CD4-positive, alpha-beta T cell treated with Interleukin-17A for 1 hour (primary cell): ENCODE measurements at places on chromosomes 4 and X.

DNA sequence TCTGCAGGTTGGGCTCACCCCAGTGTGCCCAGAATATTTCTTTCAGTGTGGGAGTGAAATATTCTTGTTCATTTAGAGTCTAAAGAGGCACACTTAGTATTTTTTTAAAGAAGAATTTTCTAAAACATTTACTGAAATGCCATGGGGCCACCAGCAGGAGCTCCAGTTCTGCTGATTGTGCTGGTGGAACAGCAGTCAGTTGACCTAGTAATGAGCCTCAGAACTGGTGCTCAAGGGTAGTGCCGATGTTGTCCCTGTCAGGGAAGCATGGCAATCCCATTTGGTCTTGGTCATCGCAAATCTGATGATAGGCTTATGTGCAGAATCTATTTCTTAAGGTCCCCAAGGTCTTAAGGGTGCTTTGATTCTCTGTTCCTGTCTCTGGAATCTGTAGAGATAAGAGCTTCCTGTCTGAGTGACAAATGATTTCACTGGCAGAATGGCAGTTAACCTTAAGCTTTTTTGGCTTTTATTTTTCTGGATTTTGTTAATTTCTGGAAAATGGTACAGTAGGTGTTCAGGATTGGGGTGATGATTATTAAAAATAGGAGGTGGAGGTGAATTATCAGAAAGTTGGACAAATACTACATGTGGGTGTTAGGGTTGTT is 31.3 kb downstream of the JADE1 start:
- DNase-seq, result no peak

DNA sequence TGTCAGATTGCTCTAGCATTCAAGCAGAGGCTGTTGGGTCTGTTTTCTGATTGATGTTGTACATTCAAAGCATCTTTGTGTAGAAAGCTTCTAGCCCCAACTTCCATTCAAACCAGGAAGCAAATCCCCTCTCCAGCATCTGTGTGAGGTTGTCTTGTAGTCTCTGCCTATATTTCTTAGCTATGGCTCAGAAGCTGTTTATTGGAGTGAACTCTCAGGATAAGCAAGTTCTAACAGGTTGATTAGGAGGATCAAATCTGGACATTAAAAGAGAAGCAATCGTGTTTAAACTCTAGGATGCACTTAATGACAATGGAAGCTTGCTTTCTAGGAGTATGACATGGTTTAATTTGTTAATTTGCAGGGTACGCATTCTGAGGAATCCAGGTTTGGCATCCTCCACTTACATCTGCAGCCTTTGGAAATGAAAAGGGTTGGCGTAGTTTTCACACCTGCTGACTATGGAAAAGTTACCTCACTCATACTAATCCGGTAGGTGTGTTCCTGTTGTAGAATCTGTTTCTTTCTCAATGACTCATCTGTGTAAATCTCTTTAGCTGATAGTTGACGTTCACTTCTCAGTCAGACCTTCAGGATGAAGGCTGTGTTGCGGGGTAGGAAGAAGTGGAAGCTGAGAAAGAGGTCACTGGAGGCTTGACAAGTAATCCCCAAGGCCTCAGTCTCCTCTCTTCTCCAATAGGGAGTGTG is 88.0 kb upstream of the TLR2 start:
- no peak for DNase-seq

DNA sequence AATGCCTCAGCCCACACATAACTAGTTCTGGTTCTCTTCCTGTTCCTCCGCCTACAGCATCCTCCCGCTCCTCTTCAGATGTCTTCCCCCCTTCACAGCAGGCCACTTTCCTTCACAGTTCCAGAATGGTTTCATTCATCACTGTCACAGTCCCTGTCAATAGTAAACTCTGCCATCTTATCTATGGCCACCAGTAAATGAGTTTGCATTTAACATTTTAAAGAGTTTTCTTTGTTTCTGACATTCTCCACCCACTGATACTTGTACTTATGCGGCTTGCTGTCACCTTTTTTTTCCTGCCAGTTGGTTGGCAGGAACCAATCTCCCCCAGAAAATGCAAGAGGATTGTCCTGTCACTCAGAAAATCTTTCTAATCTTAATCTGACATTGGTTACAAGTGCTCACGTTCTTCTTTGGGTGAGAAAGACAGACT is 114.1 kb downstream of the GLUD2 start:
- no peak for DNase-seq

DNA sequence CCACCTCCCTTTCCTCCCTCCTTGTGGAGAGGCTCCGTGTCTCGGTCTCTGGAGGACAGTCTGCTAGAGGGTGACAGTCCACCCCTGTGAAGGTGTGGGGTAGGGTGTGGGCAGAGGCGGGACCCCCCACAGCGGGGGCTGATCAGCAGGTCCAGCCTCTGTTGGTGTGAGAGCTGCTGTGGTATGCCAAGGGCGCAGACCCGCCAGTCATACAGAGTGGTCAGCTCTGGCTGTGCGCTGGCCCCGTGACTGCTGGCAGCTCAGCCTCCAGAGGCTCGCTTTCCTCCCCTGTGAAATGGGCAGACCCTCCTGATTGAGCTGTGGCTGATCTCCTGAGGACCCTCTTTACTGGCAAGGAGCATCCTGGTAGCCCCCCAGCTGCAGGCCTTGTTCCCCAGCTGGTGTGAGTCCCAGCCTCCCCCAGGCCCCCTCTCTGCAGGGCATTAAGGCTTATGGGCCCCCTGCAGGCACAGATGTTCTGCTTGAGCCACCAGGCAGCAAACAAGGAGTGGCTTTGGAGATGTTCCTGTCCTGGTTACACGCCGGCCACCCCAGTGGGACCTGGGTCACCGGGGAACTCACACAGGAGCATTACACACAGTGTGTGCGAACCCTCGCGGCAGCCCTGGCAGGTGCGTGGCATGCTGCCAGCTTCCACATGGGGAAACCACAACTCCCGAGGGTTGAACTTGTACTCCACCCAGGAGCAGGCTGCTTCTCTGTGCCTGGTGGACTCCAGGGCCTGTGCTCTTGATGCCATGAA is 76.8 kb downstream of the PPP2R2C start:
- DNase-seq, result no peak

- no peak for DNase-seq
Observed at GRCh38 chrX:8629871-8630270, 102.1 kb downstream of the ANOS1 start.

- DNase-seq, result no peak
Observed at GRCh38 chr4:114249976-114250375, 270.5 kb upstream of the ARSJ start.

- no peak for DNase-seq
Observed at GRCh38 chr4:85676050-85676425, 201.1 kb downstream of the ARHGAP24 start.

DNA sequence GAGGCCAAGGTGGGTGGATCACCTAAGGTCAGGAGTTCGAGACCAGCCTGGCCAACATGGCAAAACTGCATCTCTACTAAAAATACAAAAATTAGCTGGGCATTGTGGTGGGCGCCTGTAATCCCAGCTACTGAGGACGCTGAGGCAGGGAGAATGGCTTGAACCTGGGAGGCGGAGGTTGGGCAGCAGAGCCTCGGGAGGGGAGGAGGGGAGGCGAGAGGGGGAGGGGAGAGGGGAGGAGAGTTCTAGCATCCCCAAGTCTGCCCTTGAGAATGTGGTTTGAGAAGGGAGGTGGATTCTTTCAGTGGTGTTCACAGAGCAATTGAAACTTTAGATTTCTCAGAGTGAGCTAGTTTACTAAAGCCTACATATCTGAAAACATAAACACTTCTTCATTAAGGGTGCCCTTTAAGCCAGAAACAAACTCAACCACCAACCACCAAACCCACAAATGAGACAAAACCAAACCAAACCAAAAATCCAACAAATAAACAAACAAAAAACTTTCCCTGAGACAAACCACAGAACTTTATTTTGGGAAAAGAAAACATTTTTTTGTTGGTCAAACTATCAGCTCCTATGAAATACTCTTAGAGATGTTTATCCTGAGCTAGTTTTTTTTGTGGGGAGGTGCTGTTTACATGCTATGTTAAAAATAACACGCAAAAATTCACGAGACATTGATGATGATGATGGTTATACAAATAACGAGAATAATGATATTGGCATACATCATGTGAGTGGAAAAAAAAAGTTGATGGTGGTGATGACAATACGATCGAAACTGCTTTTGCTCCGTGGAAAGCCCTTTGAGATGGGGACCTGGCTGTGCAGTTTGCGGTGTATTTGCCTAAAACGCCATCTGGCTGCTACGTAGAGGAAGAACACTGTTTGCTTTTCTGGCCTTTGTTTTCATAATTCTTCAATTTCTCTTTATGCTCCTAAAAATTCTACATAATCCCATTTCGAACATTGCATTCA is 98.2 kb upstream of the PRKX start:
- DNase-seq, result peak; percentile 71
